ENCODE measurements at places on chromosomes 3 and 15.

DNA sequence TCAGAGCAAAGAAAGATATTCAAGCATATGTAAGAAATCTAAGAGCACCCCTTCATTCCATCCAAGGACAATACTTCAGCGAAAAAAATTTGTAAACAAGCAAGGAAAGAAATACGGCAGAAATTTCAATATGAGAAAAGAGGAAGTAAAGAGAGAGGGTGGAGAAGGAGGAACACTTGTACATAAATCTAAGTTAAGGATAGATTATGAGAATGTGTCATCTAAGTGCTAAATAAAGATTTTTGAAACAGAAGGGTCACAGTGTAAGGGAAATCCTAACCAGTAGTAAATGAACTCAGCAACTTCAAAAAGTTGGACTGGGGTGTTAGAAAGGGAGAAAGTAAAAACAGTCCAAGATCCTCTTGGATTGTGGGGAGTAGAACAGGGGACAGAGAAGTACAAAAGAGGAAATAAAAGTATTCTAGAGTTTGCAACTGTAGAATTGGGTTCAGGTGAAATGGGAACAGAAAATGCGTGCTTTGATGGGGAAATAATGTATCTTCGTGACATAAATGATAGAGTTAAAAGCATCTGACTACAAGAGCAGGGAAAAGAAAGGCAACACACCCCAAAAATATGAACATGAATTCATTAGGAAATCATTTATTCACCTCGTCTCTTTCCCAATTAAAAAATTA, 68.5 kb upstream of the ATP13A5 start:
- no peak for DNase-seq

DNA sequence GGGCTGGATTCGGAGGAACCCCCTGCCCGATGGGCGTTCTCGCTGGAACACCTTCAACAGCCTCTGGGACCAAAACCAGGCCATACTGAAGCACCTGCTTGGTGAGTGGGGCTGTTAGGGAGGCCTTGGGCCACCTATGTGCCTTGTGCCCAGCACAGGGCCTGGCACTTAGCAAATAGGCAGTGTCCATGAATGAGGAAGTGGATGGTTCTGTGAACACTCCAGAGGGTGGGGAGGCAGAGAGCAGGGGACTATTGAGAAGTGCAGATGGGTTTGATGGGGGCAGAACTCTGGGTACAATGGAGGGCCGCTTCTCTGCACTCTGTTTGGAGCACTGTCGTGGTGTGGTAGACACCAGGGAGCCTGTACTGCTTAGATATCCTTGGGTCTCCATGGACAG, 1.5 kb downstream of the ECE2 start:
- DNase-seq = no peak

DNA sequence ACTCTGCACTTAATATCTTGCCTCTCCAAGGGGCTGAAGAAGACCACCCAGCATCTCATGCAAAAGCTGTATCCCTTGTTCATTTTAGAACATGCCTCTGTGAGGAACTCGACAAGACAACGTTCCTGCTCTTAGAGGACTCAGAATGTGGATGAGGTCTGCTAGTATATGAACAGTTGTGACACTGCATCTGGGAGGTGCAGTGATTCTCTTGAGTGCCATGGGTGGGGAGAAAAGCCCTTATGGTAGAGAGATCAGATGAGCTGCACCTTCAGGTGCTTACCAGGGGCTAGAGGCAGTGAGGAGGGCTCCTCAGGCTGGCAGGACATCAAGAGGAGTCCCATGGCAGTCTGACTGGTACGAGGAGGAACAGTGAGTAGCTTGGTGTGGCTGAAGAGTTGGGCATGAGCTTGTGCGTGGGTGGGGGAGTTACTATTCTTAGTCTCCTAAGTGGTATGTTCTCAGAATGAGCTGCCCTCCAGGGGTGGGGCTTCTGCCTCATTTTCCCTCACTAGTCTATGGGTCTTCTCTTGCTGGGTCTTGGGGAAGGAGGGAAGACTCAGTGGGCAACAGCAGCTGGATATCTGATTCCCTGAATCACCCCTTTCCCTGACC, 56.7 kb upstream of the ATP2B2 start:
- DNase-seq = peak; percentile 14

DNA sequence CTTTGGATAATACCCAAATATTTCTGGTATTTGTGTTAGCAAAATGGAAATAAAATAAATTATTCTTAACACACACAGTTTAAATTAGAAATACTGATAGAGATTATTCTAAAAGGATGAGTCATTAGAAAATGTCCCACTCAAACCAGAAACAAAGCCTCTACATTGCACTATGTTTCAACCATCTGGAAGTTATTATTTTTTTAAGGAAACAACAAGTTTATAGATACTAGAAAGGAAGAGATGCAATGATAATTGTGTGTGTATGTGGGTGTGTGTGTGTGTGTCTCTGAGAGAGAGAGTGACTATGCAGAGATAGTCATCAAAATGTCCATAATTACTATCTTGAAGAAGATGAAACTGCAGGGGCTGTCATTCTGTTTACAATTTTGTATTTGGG, 1340.5 kb downstream of the ROBO1 start:
- no peak for DNase-seq

DNA sequence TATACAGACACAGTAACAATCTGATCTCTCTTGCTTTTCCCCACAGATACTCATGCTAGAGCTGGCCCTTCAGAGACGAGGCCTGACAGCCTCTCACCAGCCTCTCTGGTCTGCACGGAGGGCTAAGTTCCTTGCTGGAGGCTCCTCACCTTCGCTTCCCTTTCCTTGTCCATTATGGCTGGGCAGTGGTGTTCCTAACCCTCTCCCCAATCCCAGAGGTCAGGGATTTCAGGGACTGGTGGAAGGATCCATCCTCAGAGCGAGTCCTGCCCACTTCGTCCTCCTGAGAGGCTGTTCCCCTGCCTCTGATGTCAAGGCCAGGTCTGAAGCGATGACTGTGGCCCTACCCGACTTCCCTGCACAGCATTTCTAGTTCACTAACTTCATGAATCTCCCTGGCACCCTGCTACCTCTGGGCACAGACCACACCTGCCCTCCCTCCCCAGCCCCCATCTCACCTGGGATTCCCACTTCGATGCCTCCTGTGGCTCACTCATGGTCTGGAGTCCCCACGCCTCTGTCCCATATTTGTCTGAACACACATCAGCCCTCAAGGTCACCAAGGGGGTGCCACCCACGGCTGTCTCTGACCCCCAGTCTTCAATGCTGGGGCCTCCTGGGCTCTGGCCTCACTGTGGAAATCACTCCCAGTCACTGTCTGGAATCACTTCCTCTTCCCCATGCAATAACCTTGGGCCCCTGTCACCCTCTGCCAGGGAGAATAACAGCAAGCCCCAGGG, 124.9 kb upstream of the PRR20G start:
- peak; percentile 18 for DNase-seq

DNA sequence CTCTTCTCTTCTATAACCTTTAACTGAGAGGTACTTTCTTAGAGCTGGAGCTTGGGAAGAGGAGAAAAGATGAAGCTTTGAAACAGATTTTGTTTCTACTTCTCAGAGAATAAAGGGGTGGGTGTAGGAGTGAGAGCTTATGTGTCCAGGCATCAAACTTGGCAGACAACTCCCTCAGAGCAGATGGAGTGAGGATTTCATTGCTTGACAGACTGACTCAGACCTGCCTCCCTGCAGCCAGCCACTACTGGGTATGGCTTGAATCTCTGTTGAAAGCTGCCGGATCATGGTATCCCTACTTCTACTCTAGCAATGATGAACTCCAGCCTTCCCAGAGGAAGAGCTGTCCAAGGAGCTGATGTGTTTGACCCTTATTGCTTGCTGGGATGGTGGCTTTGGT, 36.7 kb downstream of the SYN2 start:
- no peak for DNase-seq

DNA sequence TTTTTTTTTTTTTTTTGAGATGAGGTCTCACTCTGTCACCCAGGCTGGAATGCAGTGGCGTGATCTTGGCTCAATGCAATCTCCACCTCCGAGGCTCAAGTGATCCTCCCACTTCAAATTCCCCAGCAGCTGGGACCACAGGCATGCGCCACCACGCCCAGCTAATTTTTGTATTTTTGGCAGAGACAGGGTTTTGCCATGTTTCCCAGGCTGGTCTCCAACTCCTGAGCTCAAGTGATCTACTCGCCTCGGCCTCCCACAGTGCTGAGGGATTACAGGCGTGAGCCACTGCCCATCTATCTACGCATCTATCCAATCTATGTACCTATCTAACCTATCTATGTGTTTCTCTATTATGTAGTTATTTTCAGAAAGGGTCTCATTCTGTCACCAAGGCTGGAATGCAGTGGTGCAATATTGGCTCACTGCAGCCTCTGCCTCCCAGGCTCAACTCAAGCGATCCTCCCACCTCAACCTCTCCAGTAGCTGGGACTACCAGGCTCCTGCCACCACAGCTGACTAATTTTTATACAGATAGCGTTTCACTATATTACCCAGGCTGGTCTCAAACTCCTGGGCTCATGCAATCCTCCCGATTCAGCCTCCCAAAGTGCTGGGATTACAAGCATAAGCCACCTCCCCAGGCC, 20.2 kb upstream of the GPX1 start:
- DNase-seq = no peak

DNA sequence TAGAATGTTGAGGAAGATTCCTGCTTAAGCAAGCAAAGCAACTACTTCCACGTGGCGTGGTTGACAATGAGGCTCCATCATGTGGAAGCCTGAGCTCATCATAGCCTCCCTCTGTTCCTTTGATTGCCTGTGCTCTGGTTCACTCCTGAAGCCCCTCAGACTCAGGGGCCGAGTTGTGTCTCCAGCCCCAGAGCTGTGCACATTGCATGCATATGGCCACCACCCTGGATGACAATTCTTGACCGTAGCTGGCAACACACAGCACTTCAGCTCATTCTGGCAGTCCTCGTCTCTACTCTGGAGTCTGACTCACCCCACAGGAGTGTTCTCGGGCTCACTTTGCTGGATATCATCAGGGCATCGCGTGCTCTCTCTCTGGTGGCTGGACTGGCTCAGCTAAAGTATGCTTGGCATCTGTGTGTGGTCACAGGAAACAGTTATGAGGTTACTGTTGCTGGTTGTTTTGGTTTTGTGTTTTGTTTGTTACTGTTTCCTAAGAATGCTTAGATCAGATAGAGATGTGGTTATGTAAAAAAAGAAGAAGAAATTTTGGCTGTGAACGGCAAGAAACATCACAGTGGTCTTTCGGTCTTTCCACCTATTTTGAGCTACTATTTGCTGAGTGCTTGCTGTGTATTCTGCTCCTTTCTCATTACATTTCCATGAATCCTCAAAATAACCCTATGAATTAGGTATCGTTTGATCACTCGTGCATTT, 41.6 kb upstream of the MRPS22 start:
- DNase-seq = peak; percentile 48

DNA sequence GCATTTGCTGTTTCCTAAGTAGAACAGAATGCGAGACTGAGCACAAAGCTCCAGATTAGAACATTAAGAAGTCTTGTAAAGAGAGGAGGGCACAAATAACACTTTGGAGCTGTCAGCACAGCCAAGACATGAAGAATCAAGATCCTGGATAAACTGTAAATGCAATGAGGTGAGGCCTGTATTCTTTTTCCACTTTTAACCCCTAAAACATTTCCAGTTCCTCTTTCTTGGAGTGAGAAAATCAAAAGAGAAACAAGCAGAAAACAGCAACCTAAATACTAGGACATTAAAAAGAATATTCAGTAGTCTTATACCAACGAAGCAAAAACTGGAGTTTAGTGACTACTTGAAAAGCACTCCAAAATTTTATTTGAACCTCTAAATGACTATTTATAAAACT, 204.3 kb downstream of the ZBTB20 start:
- DNase-seq = no peak

- no peak for DNase-seq
These were observed 25.2 kb downstream of the CD200 start for GRCh38 chr3:112357930-112358780.

DNA sequence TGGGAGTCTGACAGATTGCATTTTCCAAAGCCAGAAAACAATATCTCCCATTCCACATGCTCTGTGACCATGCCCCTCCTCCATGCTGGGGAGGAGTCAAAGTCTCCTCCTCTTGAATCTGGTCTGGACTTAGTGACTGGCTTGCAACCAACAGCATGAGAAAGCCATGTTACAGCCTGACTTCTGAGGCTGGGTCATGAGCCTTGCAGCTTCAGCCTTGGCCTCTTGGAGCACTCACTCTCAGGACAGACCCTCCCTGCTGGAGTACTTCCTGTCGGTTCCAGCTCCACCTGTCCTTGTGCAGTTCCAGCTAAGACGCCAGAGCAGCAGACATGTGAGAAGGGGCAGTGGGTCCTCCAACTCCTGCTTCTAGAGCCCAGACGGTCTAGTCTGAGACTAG, 49.7 kb upstream of the RBSN start:
- DNase-seq = no peak

DNA sequence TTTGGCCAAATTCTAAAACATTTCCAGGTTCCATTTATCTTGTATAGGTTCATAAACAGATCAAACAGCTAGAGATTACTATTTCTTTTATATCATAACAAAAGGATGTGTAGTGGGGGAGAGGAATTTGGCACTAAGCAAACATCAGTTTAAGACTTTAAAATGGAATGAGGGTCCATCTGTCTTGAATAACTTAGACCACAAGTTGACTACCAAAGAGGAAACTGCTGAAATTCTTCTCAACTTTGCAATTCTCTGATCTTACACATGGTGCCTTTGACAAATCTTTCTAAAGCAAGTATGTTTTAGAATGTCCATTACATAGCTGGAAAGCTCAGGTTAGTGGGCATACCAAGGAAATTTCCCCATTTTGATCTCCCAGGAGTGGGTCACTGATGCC, 140.5 kb upstream of the ADAMTS9 start:
- DNase-seq = no peak

DNA sequence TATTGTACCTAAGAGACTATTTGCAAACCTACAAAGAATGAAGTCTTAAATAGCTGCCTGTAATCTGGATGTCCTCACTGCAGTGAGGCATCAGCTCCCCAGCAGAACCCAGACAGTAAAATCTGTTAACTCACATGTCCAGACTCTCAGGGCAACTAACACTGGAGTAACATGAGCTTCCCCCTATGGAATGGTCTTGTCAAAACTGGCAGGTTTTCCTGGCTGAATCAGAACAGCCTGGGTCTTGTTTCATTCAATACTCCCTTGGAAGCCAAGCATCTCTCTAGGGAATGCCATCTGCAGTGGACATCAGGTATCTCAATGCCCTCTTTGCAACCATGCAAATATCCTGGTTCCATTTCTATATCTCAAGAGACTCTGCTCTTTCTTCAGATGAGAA, 24.4 kb downstream of the PTPN9 start:
- no peak for DNase-seq

DNA sequence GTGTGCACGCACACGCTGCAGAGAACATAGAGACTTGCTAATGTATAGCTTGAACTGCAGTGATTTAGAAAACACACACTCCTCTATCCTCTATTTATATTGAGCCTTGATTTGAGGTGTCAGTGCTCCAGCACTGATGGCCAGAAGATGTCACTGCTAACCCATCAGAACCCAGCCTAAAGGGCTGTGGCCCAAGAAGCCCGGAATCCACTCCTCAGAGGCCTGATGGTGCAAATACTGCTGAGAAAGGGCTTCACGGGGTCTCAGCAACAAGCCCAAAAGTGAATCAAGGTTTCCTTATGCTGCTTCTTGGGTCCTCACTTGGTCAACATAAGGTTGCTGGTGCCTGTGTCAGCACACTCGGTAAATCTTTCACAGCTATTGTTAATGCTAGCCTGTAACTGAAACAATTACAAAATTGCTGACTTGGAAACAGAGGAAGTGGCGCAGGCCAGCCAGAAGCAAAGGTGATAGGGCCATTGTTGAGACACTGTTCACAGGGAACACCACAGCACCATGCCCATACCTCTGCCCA, 60.3 kb downstream of the HEG1 start:
- peak; percentile 72 for DNase-seq

GRCh38 chr15:60612400-60613048, 133.6 kb upstream of the ICE2 start:
- DNase-seq = no peak
